ENCODE measurements at places on chromosomes 7 and 10. TPM values are rescaled to one million over a fixed set of nuclear protein-coding genes. Genes with fewer than 3 reads are reported as not detected.

GCK gene
- total RNA-seq, result not detected

PBLD gene
- total RNA-seq, result 6.6 TPM

FGFR2 gene
- not detected for total RNA-seq

CELF2 gene
- 42.8 TPM for total RNA-seq

C1QL3 gene
- total RNA-seq, result 0.09 TPM

MUC12 gene
- not detected for total RNA-seq

TACR2 gene
- total RNA-seq, result not detected

ARHGEF35 gene
- total RNA-seq, result 1.1 TPM

NUTM2E gene
- not detected for total RNA-seq

SPDYE16 gene
- total RNA-seq, result 0.09 TPM

TSPAN12 gene
- 5.6 TPM for total RNA-seq

HOXA13 gene
- total RNA-seq, result not detected

ABCC2 gene
- total RNA-seq, result 0.98 TPM

CDNF gene
- 1.2 TPM for total RNA-seq

GRCh38 chr10:70528741-70529362 lies 50.3 kb downstream of the PALD1 start:
- DNase-seq, result peak; percentile 58

DNA sequence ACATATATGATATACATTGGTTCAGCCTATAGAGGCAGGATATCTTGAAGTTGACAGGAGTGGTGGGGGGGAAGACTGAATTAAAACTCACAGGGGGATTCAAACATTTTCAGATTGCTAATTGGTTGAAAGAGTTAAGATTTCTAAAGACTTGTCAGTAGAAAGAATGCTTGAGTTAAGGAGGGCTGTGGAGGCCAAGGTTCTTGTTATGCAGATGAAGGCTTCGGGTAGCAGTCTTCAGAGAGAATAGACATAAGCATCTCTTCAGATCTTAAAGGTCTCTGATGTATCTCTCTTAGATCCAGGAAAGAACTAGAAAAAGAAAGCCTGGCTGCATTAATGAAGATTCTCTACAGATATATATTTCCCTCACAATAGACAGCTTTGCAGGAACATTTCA lies 209.8 kb upstream of the SEMA3D start:
- no peak for DNase-seq

DNA sequence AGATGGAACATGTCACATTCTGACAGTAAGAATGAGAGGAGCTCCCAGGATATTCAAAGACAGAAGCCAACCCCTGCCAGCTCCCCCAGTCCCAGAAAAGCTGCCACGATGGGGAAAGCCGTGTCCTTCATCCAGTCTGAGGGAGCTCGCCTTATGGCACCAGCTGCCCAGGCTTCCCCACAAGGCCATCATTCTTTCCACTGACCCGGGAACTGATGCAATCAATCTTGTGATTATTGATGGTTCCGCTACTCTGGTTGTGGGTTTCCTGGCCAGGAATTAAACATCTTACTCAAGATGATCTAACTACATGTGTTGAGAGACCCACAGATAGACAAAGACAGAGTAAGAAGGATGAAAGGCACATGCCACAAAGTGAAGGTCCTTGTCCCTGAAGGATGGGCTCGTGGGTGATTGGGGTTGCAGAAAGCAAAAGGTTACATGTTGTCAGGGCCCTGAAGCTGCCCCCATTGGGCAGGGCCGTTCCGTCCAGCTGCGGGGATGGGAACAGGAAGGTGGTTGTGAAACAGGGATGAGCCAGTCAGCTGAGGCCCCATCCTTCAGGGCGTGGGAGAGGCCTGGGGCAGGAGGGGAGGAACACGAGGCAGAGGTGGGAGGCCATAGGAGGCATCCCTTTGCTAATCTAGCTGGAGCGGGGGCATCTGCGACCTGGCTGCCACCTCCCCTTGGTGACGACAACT lies 127.6 kb downstream of the OAT start:
- no peak for DNase-seq

- no peak for DNase-seq
These were observed 25.9 kb downstream of the PIK3CG start for GRCh38 chr7:106890952-106891351.

GRCh38 chr7:85940798-85941197 lies 702.9 kb upstream of the GRM3 start:
- no peak for DNase-seq

GRCh38 chr10:71978476-71978875 lies 14.3 kb downstream of the CHST3 start:
- DNase-seq, result no peak

- DNase-seq, result peak; percentile 66
These were observed at the start of gene ANXA11 for GRCh38 chr10:80205477-80206276. Gene ANXA11, minus strand, starts transcription at chr10:80205537. Its CDS starts 32,676 bp downstream, at chr10:80172861.

DNA sequence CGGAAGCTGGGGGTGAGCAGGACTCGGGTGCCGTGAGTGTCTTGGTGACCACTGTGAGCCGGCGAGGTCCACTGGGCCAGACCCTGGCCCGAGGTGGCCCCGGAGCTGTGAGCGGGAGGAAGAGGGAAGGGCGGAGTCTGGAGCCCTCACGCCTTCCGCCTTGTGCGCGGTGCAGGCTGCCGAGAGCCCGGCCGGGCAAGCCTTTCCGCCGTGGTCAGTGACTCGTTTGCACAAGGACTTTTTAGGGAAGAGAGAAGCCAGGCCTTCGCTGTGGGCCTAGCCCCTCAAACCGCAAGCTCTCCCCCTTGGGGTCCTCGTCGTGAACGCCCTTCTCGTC lies 40.9 kb upstream of the ZNF32 start:
- DNase-seq, result no peak

DNA sequence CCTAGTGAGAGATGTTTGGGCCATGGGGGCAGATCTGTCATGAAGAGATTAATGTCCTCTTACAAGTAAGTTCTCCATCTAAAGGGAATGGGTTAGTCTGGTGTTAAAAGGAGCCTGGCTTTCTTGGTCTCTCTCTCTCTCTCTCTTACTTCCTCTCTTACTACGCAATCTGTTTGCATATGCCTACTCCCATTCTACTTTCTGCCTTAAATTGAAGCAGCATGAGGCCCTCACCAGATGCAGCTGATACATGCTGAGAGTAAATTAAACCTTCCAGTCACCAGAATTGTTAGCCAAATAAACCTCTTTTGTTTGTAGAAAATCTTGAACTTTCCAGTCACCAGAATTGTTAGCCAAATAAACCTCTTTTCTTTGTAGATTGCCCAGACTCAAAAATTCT lies 884.1 kb downstream of the NRG3 start:
- no peak for DNase-seq

GRCh38 chr7:34128762-34129161 lies 223.4 kb downstream of the BMPER start:
- peak; percentile 83 for DNase-seq

- DNase-seq, result no peak
These were observed 101.1 kb downstream of the RAPGEF5 start for GRCh38 chr7:22255834-22256233.

- DNase-seq, result peak; percentile 16
These were observed 51.6 kb downstream of the SMKR1 start for GRCh38 chr7:129553899-129554461.

DNA sequence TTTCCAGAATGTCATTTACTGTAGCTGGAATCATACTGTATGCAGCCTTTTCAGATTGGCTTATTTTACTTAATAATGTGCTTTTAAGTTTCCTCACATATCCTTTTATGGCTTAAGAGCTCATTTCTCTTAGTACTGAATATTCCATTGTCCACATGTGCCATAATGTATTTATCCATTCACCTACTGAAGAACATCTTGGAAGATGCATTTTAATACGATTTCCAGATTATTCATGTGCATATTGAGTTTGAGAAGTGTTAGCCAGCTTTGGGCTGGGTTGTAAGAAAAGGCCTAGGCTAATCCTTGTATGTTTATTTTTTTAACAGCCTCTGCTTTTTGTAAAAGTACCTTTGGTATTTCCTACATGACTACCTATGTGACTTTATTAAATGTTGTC lies 109.3 kb upstream of the MDFIC start:
- DNase-seq, result no peak

DNA sequence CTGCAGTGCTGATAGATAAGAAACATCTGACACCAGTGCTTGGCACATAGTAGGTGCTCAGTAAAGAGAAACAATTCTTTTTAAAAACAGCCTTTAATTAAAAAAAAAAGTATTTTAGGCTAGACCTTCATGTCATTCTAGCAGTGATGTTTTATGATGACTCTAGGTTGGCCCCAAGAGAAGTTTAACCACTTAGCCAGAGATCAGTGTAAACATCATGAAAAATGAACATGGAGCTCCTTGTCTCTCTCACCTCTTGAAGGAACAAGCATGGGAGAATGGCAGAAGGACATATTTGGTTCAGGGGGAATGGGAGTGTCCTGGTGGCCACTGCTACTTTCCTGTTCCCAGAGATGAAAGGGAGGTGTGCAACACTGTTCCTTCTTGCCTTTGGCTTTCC lies 641.0 kb downstream of the LRMDA start:
- no peak for DNase-seq

GRCh38 chr7:130622866-130623265 lies 45.7 kb downstream of the COPG2 start:
- no peak for DNase-seq

GRCh38 chr7:94656925-94657731 lies 1.2 kb upstream of the SGCE start:
- peak; percentile 54 for DNase-seq

- DNase-seq, result no peak
These were observed 68.0 kb downstream of the GBF1 start for GRCh38 chr10:102313221-102313896.

DNA sequence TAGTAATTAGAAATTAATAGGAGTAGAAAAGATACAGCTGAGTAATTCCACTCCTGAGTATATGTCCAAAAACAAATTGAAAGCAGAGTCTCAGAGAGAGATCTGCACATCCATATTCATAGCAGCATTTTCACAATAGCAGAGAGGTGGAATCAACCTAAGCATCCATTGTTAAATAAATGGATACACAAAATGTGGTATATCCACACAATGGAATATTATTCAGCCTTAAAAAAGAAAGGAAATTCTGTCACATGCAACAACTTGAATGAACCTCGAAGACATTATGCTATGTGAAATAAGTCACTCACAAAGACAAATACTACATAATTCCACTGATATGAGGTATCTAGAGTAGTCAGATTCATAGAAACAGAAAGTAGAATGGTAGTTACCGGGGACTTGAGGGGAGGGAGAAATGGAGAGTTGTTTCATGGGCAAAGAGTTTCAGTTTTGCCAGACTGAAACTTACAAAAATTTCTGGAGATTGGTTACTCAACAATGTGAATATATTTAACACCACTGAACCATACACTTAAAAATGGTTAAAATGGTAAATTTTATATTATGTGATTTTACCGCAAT lies 18.4 kb downstream of the VTI1A start:
- no peak for DNase-seq

GRCh38 chr10:27391325-27391724 lies 112.8 kb upstream of the RAB18 start:
- no peak for DNase-seq

DNA sequence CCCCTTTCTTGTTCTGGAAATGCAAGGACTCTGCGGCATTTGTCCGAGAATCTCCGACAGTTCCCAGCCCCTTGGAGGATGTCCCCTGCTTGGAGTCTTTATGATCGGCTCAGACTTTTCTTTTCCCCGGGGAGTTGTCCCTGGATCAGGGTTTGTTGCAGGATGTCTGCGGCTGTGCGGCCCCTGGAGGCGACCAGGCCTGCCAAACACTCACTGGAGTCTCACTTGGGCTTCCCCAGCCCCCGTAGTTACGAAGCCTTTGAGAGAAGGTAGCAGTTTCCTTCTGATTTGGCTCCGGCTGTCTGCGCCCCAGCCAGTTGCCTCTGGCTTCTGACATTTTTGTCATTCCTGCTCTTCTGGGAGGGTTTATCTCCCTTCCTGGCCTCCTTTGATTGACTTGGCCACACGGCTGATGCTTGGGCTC lies 16.1 kb downstream of the COL26A1 start:
- peak; percentile 16 for DNase-seq

DNA sequence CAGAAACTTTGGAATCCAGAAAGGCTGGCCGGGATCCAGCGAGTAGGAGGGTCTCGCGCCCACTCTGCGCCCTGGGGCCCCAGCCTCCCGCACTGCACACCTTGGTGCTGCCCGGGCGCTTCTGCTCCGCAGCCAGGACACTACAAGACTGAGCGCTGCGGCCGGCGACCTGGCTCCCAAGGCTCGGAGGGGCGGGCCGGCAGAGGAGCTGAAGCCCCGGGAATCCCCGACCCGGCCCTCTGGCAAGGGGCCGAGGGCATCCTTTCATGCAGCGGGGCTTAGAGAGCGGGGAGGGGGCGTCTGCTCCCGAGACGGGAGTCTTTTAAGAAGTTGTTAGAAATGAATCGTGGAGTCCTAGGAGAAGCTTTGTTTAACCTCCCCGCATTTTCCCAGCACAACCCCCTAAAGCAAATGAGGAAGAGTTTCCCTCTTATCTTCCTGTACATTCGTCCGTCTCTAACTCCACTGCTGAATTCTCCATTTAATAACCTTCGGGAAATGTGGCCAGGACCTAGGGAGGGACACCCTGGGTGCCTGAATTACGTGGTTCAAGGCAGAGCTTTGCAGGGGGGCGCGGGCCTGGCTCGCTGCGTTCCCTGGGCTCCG lies 1.1 kb downstream of the VWC2 start:
- no peak for DNase-seq

- DNase-seq, result peak; percentile 93
These were observed 197.9 kb downstream of the HDAC9 start for GRCh38 chr7:18693406-18693805.

GRCh38 chr10:16256336-16256735 lies 180.5 kb upstream of the PTER start:
- DNase-seq, result no peak

GRCh38 chr7:133364959-133365690 lies 112.2 kb downstream of the EXOC4 start:
- peak; percentile 92 for DNase-seq

DNA sequence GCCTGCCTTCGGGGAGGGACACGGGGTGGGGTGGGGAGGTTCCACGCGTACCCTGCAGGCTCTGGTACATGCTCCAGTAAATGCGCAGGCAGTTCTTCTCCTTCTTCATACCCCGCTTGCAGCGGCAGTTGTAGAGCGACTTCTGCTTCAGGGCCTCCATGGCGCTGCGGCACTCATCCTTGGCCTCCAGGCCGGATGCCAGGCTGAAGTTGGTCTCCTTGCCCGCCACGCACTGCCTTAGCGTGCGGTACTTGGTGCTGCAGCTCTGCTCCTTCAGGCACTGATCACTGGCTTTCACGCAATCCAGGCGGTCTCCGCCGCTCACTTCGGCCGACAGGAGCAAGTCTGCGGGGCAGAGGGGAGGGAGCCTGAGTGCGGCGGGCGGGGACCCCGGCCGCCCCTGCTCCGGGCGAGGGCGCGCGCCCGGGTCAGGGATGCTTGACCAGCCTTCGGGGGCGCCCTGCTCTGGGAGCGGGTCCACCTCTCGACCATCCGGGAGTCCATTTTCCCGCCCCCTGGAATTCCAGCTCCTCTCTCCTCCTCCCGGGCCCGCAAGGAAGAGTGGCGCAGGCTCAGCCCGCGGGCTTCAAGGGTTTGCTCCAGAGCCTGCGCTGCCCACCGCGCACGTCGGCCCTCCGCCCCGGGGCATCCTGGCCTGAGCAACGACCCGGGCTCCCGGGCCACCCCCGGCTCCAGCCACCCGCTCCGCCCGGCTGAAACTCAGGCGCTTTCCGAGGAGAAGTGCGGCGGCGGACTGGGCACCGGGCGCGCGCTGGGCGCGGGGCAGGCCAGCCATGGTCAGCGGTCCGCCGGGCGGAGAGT lies 2.0 kb downstream of the GFRA1 start:
- DNase-seq, result no peak

GRCh38 chr10:60123172-60123571 lies 216.8 kb upstream of the CCDC6 start:
- peak; percentile 89 for DNase-seq
